Lower leg skin (tissue), 4 donors: ENCODE measurements at places on chromosomes 2 and 18. TPM values are rescaled to one million over a fixed set of nuclear protein-coding genes. Genes with fewer than 3 reads are reported as not detected.

The LRATD1 gene
- total RNA-seq = 56.6 TPM

The FBXO48 gene
- 2.2 TPM for total RNA-seq

The MC2R gene
- total RNA-seq = not detected

The ABCG8 gene
- not detected for total RNA-seq

The TUBB8B gene
- total RNA-seq = not detected

- DNase-seq = no peak
Measured at GRCh38 chr2:170322140-170322766, 144.3 kb downstream of the MYO3B start.

DNA sequence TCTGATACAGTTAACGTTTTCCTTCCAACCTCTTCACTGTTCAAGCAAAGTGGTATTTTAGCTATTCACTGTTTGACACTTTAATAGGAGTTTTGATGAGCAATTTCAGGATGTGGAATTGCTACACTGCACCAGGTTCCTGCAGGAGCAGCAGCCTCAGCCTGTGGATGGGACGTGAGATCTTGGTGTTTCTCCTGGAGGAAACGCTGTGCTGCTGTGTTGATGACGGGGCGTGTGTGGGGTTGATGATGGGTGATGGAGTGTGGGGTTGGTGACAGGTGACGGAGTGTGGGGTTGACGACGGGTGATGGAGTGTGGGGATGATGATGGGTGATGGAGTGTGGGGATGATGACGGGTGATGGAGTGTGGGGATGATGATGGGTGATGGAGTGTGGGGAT lies 98.9 kb downstream of the RTP5 start:
- no peak for DNase-seq

GRCh38 chr2:57497489-57498096 lies 549.0 kb upstream of the VRK2 start:
- DNase-seq = no peak
